Stimulated activated CD4-positive, alpha-beta T cell treated with anti-CD3 and anti-CD28 coated beads, Interleukin-1b, Interleukin-23, amount 100 ng/mL, for 24 hours (primary cell): ENCODE measurements at places on chromosomes 16 and 17.
A peak's percentile ranks its signal among the peaks of the same experiment; 100 is the strongest.

GRCh38 chr17:66422186-66422585 lies 119.8 kb downstream of the PRKCA start:
- no peak for DNase-seq

DNA sequence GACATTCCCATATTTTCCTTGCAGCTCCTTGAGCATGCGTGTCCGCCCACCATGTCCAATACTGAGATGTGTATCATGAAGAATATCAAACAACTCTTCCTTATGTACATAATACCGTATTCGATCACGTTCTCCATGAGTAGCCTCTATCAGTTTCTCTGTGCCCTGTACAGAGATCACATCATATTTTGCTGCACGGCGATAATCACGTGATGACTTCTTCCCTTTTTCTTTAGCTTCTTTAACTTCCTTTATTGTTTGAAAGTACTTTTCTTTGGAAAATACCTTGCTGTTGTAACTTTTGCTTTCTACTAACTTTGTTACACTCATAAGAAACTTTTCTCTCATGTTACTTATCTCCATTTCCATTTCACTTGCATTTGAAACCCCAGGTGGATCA lies 6.6 kb downstream of the KRABD2 start:
- no peak for DNase-seq

GRCh38 chr17:50926523-50926922 lies 60.4 kb upstream of the TOB1 start:
- no peak for DNase-seq

DNA sequence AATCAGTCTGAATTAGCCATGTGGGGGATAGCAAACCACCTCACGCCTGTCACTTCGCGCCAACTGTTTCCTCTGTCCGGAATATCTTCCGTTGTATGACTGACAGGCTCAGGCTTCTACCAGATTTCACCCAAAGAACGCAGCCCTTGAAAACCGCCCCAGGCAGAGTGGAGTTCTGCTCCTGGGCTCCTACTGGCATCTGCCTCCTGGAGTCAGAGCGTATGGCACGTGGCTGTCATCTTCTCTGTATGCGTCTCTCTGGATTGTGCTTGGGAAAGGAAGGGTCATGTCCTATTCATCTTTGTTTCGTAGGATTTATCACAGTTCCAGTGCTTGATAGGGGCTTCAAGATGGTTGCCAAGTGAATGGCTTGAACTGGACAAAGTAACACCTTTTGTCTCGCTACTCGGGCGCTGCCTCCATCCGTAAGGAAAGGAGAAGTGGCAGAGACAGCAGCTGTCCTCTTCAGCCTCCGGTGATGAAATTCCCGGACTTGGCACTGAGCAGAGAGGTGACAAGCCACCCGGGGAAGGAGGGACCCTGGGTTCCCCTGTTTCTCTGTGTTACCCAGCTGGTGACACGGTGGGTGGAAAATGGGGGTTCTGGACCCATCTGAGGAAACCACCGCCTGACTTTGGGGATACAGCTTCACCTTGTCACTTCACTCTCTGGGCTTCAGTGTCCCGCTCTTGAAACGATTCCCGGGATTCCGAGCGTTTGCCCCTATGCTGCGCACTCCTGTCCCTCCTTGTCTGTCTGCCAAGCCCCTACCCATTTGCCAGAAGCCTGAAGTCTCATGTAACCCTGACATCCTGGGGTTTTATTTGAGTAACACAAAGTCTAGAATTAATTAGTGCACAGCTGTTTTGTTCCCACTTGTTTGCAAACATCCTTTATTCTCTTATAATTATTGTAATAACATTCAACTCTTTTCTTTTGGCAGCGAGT lies 13.9 kb downstream of the KIAA0513 start:
- no peak for DNase-seq

- no peak for DNase-seq
Observed at GRCh38 chr17:81726004-81726403, 13.9 kb downstream of the SLC25A10 start.

GRCh38 chr16:53974484-53975080 lies 270.6 kb downstream of the FTO start:
- no peak for DNase-seq

DNA sequence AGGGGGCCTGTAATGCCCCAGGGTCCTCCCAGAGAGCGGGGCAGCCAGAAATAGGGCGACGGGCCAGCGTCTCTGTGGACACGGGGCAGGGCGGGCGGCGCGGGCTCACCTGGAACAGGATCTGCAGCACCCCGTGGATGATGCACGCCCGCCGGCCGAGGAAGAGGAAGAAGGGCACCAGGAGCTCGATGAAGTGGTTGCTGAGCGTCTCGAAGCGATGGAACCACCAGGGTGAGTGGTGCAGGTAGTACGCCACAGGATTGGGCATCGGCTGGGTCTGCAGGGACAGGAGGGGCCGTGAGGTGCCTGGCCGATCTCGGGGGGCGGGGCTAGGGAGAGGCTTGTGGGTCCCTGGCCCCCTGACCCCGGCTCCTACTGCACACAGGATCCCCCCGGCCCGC lies 78.9 kb upstream of the GNG13 start:
- no peak for DNase-seq

DNA sequence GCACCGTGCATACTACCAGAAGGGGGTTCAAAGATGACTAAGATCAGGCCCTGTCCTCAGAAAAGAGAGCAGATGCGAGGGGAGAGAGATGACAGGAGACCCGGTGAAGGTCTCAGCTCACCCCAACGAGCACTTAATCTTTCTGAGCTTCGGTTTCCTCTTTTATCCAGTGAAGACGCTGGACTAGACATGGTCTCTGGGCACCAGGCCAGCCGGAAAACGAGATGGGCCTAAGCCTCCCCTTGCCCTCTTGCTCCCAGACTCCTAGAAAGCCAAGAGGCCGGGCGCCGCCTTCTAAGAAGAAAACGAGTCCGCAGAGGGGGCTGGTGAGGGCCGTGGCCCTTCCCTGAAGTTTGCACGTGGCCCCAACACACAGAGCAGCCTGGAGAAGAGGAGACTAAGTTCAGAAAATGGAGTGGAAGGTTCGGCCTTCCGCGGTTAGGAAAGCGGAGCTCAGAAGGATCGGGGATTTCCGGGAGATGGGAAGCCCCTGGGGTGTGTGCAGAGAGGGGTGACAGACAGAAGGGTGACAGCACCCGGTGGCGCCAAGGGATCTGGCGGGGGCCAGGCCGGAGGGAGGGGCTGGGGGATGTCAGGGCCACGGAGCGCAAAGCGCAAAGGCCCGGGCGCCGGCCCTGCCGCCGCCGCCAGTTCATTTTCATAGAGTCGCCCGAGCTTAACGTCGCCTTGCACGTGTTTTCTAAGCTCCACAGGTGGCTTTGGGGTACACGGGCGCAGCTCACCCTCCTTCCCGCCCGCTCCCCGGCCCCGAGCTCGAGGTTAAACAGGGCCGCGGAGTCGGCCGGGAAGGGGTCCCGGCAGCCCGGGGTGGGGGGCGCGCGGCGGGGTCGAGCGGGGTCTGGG lies 42.1 kb upstream of the BHLHA9 start:
- DNase-seq = no peak

DNA sequence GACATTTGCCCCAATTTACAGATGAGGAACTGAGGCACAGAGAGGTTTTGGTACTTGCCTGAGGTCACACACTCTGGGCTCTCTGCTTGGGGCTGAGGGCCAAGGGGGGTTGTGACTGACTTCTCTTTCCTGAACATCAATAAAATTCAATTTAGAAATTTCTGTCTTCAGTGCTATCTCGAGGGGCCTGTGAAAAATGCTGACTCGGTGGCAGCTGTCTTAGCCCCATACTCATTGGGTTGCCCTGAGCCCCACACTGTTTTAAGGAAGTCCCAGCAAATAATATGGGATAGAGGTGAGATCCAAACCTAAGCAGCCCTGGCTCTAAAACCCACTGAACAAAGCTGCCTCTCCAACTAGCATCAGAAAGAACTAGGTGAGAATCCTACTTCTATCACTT lies 7.0 kb upstream of the BRCA1 start:
- no peak for DNase-seq

DNA sequence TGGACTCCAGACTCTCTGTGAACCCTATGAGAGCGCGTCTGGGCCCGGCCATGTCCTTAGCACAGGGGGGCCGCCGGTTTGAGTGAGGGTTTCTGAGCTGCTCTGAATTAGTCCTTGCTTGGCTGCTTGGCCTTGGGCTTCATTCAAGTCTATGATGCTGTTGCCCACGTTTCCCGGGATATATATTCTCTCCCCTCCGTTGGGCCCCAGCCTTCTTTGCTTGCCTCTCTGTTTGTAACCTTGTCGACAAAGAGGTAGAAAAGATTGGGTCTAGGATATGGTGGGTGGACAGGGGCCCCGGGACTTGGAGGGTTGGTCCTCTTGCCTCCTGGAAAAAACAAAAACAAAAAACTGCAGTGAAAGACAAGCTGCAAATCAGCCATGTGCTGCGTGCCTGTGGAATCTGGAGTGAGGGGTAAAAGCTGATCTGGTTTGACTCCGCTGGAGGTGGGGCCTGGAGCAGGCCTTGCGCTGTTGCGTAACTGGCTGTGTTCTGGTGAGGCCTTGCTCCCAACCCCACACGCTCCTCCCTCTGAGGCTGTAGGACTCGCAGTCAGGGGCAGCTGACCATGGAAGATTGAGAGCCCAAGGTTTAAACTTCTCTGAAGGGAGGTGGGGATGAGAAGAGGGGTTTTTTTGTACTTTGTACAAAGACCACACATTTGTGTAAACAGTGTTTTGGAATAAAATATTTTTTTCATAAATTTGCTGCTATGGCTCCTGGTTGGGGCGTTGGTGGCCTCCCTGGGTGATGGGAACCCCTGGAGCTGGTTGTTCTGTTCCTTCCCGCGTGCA lies 23.1 kb downstream of the STAT5A start:
- DNase-seq = no peak

- DNase-seq = peak; percentile 38
Observed at GRCh38 chr16:48596326-48596725, 13.7 kb downstream of the N4BP1 start.

DNA sequence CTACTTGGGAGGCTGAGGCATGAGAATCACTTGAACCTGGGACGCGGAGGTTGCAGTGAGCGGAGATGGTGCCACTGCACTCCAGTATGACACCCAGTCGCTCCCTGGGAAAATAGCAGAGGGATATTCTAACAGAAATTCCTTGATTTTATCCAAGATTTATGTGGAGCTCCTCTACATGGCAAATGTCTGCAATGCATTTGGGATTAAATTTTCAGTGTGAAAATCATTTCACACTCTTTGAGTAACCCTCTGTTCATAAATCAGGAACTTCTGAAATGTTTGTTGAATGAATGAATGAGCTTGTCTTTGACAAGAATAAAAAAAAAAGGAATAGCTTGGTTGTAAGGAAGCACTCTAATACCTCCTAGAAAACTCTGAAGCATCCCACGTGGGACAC lies 305.8 kb downstream of the SHISA9 start:
- DNase-seq = no peak

GRCh38 chr17:64706224-64707049 lies 44.3 kb upstream of the SMURF2 start:
- no peak for DNase-seq

DNA sequence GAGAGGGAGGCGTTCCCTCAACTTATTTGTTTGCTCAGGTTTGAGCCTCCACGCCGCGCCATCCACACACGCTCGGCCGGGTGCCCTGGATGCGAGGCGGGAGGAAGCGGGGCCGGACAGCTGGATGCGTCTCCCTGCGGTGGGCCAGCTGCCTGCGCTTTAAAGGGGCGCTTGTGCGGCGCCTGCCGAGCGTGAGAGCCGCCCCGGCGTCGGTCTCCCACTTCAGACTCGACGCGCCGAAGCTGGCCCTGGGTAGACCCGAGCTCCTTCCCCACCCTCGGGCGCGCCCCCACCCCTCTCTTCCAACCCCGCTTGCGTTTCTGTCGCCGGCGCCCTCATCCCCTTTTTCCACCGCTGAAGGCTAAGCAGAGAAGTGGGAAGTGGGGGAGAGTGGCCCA lies 527 bp upstream of the CHAD start:
- DNase-seq = no peak

- no peak for DNase-seq
Observed at GRCh38 chr17:75340631-75341030, 51.4 kb upstream of the SLC25A19 start.

GRCh38 chr17:65456368-65457151 lies 104.9 kb downstream of the AXIN2 start:
- no peak for DNase-seq

DNA sequence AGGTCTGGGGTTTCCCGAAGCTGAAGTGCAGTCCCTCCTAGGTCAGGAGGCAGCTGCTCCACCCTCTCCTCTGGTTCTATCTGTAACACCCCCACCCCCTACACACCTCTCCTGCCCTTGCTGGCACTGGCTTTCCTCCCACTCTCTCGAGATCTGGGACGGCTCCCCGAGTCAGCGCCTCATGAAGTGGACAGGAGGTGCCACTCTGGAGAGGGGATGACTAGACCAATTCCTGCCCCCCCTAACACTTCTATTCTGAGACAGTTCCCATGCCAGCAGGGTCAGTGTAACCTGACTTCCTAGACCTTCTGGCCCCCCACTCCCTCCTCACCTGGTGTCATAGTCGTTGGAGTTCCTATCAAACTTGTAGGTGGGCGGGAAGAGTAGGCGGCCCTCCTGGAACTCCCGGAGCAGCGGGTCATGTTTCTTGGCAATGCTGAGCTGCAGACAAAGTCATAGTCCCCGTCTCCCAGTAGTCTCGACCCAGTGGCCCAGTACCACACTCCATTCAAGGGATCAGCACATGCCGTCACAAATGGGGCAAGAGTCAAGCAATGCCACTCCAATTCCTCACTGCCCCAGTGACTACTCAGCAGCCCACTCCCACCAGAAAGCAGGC lies 9.7 kb downstream of the INPP5K start:
- DNase-seq = no peak

GRCh38 chr17:49511810-49512209 lies 16.7 kb downstream of the NGFR start:
- DNase-seq = no peak

- no peak for DNase-seq
Observed at GRCh38 chr17:61495161-61495857, 43.1 kb downstream of the TBX4 start.

DNA sequence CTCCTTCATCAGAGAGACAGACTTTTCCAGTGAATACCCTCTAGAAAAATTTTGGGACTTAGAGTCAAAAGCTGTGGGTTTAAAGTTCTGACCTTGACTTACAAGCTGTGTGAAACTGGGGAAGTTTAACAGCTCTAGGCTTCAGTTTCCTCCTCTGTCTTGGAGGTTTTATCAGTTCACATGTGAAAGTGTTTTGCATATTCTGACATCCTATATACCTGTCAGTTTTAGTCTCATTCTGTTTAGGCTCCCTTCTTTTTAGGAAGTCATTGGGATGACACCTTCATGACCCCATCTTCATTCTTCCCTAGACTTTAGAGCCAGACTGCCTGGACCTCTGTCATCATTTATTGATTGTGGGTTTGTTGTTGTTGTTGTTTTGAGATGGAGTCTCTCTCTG lies 44.4 kb downstream of the YPEL2 start:
- no peak for DNase-seq

GRCh38 chr16:11251525-11252481 lies 4.2 kb downstream of the SOCS1 start:
- DNase-seq = peak; percentile 62

GRCh38 chr17:7336240-7337175 lies at the start of gene ACAP1:
Gene ACAP1 (plus strand): TSS chr17:7336529. CDS start chr17:7336735, 206 bp downstream.
- peak; percentile 89 for DNase-seq
